ENCODE measurements at places on chromosomes 2 and 18.

- DNase-seq = no peak
Observed at GRCh38 chr2:120991441-120991840, 255.8 kb downstream of the GLI2 start.

- DNase-seq = no peak
Observed at GRCh38 chr2:238689331-238689730, 158.6 kb upstream of the TWIST2 start.

DNA sequence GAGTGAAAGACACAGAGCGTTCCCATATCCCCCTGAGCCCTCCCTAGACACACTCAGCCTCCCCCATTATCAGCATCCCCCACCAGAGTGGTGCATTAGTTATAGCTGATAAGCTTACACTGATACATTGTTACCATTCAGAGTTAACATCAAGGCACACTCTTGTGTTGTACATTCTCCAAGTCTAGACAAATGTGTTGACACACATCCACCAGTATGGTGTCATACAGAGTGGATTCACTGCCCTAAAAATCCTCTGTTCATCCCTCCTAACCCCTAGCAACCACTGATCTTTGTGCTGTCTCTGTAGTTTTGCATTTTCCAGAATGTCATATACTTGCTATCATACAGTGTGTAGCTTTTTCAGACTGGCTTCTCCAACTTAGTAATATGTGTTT is 78.0 kb upstream of the RPL31 start:
- DNase-seq = no peak

GRCh38 chr2:241456546-241456945 is 51.8 kb downstream of the STK25 start:
- no peak for DNase-seq

DNA sequence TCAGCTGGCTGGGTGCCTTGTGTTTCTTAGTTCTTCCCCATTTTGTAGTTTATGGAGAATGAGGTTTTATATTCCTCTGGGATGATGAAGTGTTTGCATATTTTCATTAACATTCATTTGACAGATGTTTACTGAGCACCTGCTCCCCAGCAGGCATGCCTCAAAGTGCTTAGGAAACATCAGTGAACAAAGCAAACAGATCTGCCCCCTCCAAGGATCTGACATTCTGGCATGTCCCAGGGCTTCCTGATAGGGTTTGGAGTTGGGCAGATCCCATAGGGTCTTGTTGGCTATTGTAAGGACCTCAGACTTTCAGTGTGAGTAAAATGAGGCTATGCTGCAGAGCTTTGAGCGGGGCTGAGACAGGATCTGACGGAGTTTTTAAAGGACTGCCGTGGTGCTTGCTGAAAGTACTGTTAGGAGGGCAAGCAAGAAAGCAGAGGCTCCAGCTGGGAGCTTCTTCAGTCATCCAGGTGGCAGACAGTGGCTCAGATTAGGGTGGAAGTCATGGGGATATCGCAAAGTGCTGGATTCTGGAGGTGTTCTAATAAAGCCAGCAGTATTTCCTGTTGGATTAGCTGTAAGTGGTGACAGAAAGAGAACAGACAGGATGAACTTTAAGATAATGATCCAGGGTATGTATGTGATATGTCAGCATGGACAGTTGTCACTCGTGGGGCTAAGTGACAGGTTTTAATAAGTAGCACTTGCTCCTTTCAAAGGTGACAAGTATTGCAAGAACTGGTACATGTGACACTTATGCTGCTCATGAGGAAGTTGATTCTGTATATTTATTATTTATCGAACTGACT is 11.3 kb upstream of the IAH1 start:
- no peak for DNase-seq

- no peak for DNase-seq
Observed at GRCh38 chr18:23592911-23593310, 6.6 kb upstream of the NPC1 start.
